Testis (tissue), 5 donors: ENCODE measurements at places on chromosomes 13 and 19.

- no peak for DNase-seq
Measured at GRCh38 chr13:60093425-60094019, 70.2 kb downstream of the DIAPH3 start.

DNA sequence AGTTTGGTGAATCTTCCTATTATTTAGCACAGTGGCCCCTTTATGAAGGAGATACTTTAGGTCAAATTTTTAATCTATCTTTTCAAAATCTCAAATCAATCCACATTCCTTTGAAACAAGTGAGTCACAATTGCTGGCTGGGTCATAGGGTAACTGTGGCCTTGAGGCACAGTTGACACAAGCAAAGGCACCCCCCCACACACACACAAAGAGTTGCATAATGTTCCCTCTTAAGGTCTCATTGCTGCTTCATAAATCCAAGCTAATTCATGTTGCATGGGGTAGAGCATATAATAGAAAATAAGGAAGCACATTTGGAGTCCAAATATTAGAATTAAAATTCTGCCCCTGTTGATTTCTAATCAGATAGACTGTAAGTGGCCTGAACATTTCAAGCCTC lies 171.5 kb downstream of the DLEU7 start:
- DNase-seq = peak; percentile 66

DNA sequence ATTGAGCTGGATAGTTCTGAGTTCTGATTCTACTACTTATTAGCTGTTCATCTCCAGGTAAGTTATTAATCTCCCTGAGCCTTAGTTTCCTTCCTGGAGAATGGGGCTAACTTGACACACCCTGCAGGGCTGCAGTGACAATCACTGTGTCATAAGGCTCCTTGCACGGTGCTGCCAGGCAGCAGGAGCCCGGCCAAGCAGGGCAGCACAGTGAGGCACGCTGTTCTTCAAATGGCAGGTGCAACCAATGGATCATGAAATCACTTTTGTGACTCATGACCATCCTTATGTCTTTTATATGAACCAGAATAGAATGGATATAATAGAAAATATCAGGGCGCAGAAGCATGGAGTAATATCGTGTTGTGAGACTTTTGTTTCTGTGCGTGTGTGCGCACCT lies 242.6 kb downstream of the ABCC4 start:
- no peak for DNase-seq

GRCh38 chr19:56405062-56405461 lies 930 bp downstream of the ZNF583 start:
- no peak for DNase-seq

DNA sequence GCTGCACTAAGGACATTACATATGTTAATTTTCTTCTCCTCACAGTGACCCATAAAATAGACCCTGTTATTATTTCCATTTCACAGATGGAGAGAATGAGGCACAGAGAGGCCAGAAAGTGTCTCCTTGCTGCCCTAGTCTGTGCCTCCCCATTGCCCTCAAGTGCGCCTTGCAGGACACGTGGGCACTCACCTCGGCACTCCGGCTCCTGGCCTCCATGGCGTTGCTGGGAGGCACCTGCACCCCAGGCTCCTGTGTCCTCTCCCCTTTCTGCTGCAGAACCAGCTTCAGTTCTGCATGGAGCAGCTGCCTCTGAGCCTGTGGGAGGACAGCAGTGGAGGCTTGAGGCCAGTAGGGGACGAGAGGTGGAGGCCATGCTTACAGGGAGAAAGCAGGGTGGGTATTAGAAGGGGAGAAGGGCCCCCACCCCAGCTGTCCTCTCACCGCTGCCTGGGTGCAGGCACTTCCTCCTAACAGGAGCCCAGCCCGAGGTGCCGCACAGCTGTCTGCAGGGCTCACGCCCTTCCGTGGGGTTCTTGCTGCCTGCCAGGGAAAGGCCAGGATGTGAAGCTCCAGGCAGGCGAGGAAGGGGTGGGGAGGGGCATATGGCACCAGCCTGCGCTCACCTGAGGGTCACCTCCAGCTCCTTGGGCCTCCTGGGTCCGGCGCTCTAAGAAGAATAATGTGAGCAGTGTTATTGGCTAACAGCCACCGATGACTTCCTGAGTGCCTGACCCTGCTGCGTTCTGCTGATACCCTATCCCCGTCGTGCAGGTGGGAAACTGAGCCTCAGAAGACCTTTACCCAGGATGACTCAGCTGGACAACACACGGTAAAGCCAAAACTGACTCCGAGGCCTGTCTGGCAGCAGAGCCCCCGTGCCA lies 5.2 kb downstream of the PRX start:
- no peak for DNase-seq

GRCh38 chr13:37379841-37380240 lies 218.7 kb downstream of the POSTN start:
- no peak for DNase-seq

GRCh38 chr19:7894612-7895309 lies 6.5 kb downstream of the LRRC8E start:
- DNase-seq = no peak

DNA sequence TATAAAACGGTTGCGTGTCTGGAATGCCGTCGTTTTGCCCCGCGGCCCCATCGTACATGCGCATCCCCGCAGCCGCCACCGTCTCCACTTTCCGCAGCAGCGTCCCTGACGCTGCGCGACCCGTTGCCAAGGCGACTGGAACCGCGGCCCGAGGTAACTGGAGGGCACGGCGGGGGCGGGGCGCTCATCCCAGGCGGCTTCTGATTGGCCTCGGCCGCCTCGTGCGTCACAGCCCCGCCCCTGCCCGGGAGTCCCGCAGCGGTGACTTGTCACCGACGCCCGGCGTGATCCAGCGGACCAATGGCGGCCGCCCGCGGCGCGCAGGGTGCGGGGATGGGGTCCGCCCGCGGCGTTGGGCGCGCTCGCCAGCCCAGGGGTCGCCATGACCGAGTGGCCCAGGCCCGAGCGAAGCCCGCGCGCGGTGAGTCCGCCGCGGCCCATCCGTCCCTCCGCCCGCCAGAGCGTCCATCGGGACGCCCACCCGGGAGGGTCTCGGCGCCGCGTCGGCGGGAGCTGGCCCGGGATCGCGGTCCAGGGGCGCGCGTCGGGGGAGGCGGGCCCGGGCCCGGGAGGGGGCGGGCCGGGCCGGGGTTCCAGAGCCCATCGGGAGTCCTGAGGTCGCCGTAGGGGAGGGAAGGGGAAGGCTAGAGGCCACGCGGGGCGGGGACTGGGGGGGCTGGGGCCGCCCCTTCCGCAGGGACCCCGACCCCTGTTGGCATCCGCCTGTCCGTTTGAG lies at the start of gene ZSCAN1:
Gene ZSCAN1 (plus strand): TSS at position 285 of the 736 bp plus-strand sequence. CDS start 3,812 bp downstream, outside the sequence.
- peak; percentile 97 for DNase-seq

- no peak for DNase-seq
Measured at GRCh38 chr19:23046743-23047142, 43.8 kb upstream of the ZNF728 start.

- peak; percentile 59 for DNase-seq
Measured at GRCh38 chr13:26051657-26052311, at the start of gene SHISA2. TSS of gene SHISA2 (minus strand) at chr13:26052016. CDS start at chr13:26050975, 1,041 bp downstream.

DNA sequence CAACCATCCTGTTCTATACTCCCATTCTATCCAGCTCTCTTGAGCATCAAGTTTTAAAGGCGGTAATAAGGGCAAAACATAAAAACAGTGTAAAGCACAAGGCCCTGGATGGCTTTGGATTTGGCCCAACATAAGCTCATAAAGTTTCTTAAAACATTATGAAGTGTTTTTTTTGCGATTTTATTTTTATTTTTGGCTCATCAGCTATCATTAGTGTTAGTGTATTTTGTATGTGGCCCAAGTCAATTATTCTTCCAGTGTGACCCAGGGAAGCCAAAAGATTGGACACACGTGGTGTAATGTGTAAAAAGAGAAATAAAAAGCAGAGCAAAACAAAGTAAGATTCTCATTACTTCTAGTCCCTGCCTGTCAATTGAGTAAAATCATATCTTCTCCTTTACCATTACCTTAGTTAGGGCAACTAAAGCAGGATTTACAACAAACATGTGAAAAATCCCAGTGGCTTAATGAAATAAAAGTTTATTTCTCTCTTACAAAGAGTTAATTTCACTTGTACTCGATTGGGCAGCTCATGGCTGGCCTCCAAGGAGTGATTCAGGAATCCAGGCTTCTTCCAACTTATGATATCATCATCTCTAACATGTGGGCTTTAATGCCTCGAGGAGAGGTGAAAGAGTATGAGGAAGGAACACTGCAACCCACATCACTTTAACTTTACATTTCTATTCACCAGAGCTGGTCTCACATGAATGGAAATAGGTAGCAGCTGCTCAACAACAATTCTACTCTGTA lies 725.2 kb upstream of the SLITRK1 start:
- peak; percentile 30 for DNase-seq

- DNase-seq = no peak
Measured at GRCh38 chr13:29897102-29897501, 46.7 kb upstream of the UBL3 start.

- no peak for DNase-seq
Measured at GRCh38 chr13:80957019-80957655, 616.2 kb upstream of the SPRY2 start.

DNA sequence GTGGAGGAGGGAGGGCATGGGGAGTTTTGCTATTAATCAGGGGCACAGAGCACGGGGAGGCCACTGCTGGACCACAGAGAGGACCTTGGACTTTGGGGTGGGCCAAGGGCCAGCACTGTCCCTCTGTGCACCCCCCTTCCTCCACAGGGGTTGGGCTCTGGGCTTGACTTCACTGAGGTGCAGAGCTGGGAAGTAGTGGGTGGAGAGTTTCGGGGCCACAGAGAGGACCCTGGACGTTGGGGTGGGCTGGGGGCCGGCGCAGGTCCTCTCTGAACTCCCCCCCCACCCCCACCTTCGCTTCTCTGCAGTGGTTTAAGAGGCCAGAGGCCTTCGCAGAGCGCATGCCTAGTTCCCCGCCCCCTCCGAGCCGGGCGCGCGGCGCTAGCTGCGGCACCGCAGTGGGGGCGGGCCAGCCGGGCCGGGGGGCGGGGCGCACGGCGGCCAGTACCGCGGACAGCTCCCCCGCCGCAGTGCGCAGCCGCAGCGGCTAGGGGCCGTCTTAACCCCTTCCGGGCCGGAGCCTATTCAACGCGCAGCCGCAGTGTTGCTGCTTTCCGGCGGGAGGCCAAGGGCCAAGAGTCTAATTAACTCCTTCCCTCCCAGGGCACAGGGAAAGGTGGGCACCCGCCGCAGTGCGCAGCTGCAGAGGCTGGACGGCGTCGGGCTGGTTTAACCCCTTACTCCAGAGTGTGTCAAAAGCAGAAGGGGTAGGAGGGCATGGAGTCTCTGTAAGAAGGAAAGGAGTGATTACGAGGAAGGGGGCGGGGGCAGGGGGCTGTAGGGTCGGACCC lies 3.7 kb downstream of the KCNC3 start:
- DNase-seq = peak; percentile 76

DNA sequence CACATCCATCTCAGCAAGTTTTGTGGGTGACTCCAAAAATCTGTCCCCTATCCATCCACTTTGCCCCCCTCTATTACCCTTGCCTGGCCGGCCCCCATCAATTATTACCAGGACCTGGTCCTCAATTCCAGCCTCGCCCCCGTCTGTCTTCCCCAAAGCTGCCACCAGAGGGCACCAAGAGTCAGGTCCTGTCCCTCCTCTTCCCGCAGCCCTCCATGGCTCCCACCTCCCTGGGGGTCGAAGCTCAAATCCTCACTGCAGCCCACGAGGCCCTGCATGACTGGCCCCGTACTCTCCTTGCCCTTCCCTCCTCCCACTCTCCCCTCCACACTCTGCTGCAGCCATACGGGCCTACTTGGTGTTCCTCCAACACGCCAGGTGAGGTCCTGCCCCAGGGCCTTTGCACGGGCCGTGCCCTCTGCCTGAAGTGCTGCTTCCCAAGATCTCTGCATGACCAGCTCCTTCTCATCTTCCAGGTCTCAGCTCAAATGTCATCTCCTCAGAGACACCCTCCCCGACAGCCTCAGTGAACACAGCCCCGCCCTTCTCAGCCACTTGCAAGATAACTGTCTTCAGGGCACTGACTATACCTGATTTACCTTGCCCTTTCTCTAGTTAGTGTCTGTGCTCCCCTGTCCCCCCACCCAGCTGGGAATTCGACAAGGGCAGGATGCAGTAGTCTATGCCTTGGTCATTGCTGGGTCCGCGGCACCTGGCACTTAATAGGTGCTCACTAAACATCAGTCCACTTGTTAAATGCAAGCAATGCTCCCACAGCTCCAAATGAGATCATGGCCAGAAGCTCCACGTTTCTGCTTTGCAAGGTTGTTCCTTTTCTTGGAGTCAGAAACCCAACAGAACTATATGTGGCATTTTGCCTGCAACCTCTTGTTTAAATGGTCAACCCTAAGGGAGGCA lies 16.8 kb upstream of the SEMA6B start:
- peak; percentile 73 for DNase-seq

GRCh38 chr19:39254531-39255345 lies 6.1 kb upstream of the IFNL4 start:
- DNase-seq = no peak

DNA sequence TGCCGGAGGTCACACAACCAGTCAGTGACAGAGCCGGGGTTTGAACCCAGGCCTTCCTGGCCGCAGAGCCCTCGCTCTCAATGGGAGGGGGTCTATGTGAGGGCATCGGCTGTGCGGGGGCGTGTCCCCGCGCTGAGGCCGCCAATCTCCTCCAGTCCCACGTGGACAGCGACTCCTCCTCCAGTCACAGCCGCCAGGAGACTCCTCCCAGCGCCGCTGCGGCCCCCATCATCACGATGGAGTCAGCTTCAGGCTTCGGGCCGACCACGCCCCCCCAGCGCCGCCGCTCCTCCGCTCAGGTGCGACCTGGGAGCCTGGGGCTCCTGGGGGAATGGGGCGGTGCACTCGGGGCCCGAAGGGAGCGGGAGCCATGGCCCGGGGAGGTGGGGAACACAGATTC lies 6.0 kb downstream of the SPRED3 start:
- no peak for DNase-seq

- no peak for DNase-seq
Measured at GRCh38 chr19:18173054-18173571, 500 bp upstream of the IFI30 start.

GRCh38 chr13:41606646-41607045 lies 149.3 kb downstream of the RGCC start:
- no peak for DNase-seq

- DNase-seq = no peak
Measured at GRCh38 chr19:30790056-30790680, 418.0 kb downstream of the ZNF536 start.

- DNase-seq = no peak
Measured at GRCh38 chr19:28393574-28394336, 819.2 kb downstream of the UQCRFS1 start.

- no peak for DNase-seq
Measured at GRCh38 chr13:21362741-21363140, 96.4 kb downstream of the ZDHHC20 start.

GRCh38 chr13:112670864-112671263 lies 19.0 kb upstream of the ATP11A start:
- no peak for DNase-seq
